ENCODE measurements at places on chromosomes 11 and 22.

DNA sequence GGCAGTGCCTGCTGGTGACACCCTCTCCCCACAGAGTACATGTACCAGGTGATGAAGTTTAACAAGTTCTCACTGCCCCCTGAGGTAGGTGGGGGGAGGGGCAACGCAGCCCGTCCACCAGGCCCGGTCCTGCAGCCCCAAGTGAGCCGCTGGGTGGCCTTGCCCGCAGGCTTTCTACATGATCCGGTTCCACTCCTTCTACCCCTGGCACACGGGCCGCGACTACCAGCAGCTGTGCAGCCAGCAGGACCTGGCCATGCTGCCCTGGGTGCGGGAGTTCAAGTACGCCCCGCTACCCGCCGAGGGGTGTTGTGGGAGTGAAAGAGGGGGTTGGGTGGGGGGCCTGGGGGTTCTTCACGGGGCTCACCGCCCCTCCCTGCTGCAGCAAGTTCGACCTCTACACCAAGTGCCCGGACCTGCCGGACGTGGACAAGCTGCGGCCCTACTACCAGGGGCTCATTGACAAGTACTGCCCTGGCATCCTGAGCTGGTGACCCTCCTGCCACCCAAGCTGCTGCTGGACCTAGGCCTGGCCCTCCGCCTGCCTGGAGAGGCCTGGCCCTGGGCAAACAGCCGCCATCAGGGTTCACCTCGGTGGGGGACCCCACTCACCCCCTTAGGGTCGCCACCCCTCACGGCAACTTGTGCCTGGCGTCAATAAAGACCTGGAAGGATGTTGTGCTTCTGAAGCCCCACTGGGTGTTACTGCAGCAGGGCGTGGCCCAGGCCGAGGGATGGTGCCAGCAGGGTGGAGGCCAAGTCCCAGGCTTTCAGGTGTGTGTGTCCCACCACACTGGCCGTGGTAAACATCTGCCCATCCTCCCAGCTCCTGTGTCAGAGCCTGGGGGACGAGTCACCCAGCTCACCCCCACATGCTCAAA, 2.9 kb downstream of the MIOX start:
- DNase-seq = no peak

DNA sequence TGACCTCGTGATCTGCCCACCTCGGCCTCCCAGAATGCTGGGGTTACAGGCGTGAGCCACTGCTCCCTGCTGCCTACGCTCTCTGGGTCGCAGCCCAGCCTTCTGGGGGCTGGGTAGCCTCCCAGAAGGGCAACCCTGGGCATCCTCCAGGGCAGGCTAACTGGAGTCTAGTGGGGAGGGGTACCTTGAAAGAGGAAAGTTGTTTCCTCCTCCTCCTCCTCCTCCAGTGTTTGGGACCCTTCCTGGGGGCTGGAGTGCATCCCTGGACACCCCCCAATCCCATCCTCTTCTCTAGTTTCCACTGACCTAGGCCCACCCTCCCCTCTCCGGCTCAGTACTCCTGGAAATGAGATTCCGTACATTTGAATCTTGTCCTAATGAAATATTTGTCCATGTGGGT, 1.3 kb downstream of the PNPLA3 start:
- no peak for DNase-seq

- no peak for DNase-seq
Measured at GRCh38 chr22:28137036-28137435, 218.0 kb upstream of the PITPNB start.

GRCh38 chr11:46452918-46453517, 61.4 kb upstream of the CHRM4 start:
- no peak for DNase-seq

DNA sequence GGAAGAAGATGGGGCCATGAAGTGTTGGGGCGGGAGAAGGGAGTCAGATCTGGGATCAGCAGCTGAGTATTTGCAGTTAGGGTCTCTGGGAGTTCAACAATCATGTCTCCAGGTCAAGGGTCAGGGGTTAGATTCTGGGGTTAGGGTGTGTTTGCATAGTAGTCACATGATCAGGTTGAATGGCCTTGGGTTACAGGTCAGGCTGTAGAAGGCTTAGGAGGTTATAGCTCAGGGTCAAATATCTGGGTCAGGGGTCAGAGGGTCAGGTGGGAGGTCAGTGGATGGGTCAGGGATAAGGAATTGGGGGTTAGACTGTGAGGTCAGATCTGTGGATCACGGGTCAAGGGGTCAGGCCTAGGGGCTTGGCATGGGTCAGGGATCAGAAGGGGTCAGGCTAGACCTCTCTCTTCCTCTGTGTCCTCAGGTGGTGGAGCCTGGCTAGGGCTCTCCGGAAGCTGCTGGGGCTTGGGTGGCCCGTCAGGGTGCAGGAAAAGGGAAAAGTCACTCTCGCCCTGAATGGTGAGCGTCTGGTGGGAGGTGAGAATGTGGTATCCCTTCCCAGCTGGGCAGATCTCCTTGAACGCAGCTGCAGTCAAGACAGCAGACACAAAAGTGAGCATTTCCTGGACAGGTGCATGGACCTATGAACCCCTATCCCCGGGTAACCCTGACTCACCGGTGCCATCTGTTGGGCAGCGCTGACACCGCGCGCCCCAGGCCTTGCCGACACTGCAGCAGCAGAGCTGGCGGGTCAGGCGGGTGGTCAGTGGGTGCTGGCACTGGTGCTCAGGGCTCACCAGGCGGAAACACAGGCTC, 6.4 kb downstream of the LTBP3 start:
- DNase-seq = no peak

- no peak for DNase-seq
Measured at GRCh38 chr11:65958774-65959420, 2.6 kb upstream of the SART1 start.

DNA sequence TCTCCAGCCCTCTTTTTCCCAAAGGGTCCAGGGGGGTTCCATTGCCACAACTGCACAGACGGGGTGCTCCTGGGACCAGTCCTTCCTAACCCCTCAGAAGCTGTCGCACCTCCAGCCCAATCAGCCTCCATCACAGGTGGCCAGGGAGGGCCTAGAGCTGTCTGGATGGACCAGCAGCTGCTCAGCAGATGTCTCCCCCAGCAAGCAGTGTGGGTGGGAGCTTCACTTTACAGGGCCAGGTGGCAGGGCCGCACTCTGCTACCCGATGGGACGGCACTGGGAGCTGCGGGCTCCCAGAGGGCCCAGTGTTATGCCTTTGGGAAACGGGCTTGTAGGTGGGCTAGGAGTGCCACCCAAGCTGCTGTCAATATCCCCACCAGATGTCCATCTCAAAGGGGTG, 120.5 kb downstream of the DSCAML1 start:
- no peak for DNase-seq

- DNase-seq = no peak
Measured at GRCh38 chr11:9982796-9983579, 311.0 kb downstream of the SBF2 start.

- no peak for DNase-seq
Measured at GRCh38 chr11:19978668-19979518, 181.4 kb downstream of the DBX1 start.

- DNase-seq = no peak
Measured at GRCh38 chr22:39946126-39946502, 14.1 kb upstream of the TMA7B start.

GRCh38 chr11:17988465-17988864, 24.4 kb downstream of the SERGEF start:
- DNase-seq = no peak

GRCh38 chr11:8567602-8568198, 26.3 kb downstream of the STK33 start:
- no peak for DNase-seq

DNA sequence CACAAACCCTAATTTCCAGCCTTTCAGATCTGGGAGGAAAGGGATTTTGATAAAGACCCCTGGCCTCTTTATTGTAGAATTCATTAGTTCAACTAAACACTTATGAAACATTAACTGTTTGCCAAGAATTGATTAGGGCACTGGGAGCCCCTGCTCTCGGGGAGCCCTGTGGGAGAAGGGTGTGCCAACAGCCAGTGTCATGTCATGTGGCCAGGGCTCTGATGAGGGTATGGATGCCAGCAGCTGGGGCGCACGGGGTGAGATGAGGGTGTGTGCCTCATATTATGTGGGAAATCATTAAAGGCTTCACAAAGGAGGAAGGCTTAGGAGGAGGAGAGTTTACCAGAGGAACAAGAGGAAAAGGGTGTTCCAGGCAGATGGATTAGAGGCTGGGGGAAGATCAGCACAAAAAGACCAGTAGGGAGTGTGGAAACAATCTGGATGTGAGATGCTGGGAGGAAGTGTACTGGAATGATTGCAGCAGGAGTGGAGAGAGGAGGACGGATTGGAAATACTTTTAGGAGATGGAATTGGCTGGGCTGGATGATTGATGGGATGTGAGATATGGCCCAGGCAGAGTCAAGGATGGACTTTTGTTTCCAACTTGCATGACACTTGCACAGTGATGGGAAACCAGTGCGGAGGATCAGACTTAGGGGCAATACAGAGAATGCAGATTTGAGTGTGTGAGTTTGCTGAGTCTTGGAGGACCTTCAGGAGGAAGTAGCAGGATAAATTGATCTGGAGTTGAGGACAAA, 137.8 kb downstream of the CSNK2A3 start:
- no peak for DNase-seq

DNA sequence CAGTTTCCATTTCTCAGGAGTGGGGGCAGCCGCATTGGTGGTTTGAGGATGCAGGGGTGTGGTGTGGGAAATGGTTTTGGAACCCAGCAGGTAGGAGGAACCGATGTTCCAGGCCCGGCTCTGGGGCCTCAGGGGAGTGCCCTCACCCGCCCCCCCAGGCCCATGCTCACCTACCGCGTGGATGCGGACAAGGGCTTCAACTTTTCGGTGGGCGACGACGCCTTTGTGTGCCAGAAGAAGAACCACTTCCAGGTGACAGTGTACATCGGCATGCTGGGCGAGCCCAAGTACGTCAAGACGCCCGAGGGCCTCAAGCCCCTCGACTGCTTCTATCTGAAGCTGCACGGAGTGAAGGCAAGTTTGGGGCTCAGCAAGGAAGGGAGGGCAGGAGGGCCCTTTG, 18.6 kb downstream of the TMEM258 start:
- DNase-seq = no peak

DNA sequence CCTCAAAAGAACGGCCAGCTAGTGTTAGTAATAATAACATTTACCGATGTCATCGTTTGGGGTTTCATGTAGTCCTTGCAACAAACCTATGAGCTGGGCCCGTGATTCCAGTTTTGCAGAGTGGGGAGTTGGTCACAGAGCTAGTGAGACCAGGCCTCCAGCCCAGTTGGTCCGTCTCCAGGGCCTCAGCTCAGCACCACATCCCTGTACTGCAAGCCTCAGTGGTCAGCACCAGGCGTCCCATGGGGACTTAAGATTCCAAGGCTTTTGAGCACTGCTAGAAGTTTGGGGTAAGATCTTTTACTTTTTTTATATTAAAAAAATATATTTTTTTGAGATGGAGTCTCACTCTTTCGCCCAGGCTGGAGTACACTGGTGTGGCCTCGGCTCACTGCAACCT, 1.1 kb upstream of the TSGA10IP start:
- DNase-seq = no peak

DNA sequence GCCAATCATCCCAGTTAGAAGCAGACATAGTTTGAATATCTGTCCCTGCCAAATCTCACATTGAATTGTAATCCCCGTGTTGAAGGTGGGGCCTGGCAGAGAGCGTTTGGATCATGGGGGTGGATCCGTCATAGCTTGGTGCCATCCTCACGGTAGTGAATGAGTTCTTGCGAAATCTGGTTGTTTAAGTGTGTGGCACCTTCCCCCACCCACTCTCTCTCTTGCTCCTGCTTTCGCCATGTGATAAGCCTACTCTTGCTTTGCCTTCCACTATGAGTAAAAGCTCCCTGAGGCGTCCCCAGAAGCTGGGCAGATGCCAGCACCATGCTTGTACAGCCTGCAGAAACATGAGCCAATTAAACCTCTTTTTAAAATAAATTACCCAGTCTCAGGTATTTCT, 5.0 kb upstream of the CCDC81 start:
- DNase-seq = no peak

- no peak for DNase-seq
Measured at GRCh38 chr11:77487790-77488189, 13.9 kb upstream of the PAK1 start.

GRCh38 chr22:37279331-37280181, 2.8 kb upstream of the CYTH4 start:
- DNase-seq = no peak

DNA sequence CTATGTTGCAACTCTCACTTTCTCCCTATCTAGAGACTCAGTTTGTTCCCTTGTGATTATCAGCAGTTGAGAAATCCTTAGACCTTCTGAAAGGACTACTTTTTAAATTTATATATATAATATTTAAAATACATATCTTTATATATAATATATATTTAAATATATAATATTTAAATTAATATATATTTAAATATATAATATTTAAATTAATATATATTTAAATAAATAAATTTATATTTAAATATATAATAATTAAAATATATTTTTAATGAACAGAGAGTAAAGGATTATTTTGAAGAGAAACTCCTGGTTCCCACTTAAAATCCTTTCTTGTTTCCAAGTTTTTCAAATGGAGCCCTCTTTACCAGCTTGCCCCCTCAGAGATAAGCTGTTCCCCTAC, 83.7 kb upstream of the TRIM77 start:
- DNase-seq = no peak
